Germinal center (tissue), 1 donor: ENCODE measurements at places on chromosomes 16 and 17.

DNA sequence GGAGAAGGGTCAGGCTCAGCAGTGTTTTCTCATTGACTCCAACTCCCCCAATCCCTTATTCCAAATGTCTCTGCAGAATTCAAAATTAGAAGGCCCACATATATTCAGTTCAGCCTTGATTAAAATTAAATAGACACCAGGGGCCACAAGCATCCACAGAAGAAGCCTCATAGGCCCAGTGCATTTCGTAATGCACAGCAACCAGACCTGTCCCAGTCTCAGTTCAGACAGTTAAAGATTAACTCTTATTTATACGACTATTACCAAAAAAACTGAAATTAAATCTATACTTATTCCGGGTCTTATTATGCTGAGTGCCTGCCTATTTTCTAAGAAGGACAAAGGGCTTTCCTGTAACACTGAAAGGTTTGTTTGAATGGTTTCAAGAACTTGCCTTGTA is 41.8 kb upstream of the GSG1L start:
- DNase-seq = no peak

- no peak for DNase-seq
Observed at GRCh38 chr17:60525328-60525684, 736 bp downstream of the APPBP2 start.

- DNase-seq = no peak
Observed at GRCh38 chr16:11024333-11025053, 80.1 kb downstream of the CLEC16A start.

GRCh38 chr16:2497116-2497630 is 16.6 kb upstream of the ATP6V0C start:
- DNase-seq = no peak

- DNase-seq = no peak
Observed at GRCh38 chr17:74527756-74528155, 3.5 kb downstream of the CD300LB start.

- peak; percentile 59 for DNase-seq
Observed at GRCh38 chr17:57009737-57010445, 32.0 kb downstream of the SCPEP1 start.

GRCh38 chr16:87762620-87763019 is 3.2 kb downstream of the KLHDC4 start:
- DNase-seq = no peak

DNA sequence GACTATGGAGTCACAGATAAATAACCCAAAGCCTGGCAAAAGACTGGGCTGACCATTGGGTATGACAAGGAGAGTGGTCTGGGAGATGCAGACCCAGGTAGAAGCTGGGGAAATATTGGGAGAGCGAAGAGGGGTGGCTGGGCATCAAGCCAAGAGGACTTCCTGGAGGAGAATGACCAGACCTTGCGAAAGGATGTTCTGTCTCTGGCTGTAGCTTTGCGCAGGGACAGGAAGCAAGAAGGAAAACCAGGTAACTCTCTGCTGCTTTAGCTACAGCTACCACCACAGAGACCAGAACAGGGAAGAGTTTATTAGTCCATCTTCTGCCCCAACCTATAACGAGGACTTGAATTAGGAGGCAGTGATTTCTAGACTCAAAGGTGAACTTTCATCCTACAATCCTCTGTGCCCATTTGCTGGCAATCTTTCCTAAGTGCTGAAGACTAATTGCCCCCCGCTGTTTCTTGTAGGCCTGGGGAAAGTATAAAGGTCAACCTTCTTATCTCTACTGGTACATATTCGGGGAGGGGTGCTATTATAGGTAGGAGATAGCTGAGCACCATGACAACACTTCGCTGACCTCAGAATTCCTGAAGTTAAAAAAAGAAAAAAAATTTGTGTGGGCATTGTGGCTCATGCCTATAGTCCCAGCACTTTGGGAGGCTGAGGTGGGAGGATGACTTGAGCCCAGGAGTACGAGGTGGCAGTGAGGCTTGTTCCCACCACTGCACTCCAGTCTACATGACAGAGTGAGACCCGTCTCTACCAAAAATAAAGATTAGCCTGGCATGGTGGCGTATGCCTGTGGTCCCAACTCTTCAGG is 19.1 kb upstream of the KIFC3 start:
- DNase-seq = no peak

DNA sequence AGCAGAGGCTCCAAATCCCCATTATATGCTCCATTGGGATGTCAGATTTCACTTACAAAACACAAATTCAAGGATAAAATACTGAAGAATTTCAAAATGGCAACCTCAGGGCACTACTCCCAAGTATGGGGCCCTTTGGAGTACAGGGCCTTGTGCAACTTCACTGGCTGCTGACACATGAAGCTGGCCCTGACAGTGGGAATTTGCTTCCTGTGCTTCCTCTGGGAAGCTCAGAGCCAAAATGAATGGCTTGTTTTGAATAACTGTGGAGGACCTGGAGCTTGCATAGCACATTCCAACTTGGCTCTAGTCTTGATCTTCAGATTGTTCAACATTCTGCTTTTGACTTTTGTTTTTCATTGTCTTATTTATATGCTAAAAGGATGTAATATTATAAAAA is 52.3 kb upstream of the HNF1B start:
- DNase-seq = no peak

- no peak for DNase-seq
Observed at GRCh38 chr17:76556765-76557367, 17.0 kb downstream of the PRCD start.

- DNase-seq = no peak
Observed at GRCh38 chr16:27437946-27438345, 36.0 kb downstream of the IL21R start.

GRCh38 chr16:69928856-69929400 is 22.2 kb upstream of the CLEC18A start:
- no peak for DNase-seq

DNA sequence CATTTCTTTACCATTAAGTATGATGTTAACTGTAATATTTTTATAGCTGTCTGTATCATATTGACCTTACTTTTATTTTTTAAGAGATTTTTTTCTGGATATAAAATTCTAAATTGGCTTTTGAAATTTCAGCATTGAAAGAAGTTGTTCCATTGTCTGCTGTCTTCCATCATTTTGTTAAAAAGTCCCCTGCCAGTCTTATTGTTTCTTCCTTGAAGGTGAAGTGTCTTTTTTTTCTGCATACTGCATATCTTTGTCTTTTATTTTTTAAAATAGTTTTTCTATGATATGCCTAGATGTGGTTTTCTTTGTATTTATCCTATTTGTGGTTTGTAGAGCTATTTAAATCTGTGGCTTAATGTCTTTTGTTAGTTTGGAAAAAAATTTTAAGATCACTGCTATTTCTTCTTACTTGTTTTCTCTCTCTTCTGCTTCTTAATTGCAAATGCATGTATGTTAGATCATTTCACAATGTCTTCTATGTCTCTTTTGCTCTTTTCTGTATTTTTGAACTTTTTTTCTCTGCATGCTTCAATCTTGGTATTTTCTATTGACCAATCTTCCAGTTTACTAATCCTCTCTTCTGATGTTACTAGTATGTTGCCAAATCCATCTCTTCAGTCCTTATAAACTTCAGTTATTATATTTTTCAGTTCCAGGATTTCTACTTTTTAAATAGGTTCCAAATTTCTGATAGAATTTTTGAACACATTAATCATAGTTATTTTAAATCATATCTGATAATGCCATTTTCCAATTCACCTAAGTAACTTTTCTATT is 20.2 kb downstream of the IL21R start:
- DNase-seq = no peak

DNA sequence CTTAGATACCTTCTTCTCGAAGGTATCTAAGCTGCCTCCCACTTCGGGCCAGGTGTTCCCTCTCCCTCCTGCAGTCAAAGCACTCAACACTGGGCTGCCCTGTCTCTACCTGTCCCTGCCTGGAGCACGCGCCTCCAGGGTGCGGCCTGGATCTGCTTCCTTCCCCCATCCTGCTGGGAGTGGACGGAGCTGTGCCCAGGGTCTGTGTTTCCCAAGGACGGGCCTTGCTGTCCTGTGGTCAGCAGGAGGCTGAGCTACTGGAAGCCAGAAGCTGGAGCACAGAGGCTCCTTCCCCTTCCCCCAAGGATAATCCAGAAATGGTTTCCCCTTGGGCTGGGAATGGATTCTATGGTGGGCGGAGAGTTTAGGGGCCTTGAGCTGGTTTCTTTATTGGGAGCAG is 16.7 kb downstream of the LLGL2 start:
- no peak for DNase-seq

GRCh38 chr16:81973737-81974136 is 37.5 kb downstream of the SDR42E1 start:
- DNase-seq = no peak

GRCh38 chr16:3021449-3022207 is 1.5 kb downstream of the TNFRSF12A start:
- DNase-seq = peak; percentile 82

GRCh38 chr17:44005527-44006271 is 1.3 kb downstream of the NAGS start:
- DNase-seq = peak; percentile 41

DNA sequence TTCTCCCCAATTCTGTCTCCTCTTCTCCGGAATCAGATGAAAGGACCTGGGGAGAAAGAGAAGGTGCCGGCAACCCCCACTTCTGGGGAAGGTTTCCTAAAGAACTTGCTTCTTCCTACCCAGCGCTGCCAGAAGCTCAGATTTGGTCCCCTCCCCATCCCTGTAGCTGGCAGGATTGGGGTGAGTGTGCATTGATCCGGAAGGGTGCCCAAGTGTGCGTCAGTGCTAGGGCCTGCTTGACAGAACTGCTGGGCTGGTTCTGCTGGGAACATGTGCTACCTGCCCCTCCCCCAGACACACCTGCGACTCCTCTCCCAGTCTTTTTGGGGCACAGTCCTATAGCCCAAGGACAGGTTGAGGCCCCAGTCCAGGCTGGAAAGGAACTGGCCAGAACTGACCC is 3.3 kb downstream of the ARL4D start:
- DNase-seq = no peak

GRCh38 chr16:88442727-88443576 is 10.1 kb upstream of the ZFPM1 start:
- peak; percentile 88 for DNase-seq

- no peak for DNase-seq
Observed at GRCh38 chr17:15451680-15452079, 15.7 kb downstream of the CDRT4 start.

GRCh38 chr16:87550495-87550961 is 51.8 kb upstream of the JPH3 start:
- DNase-seq = peak; percentile 71

DNA sequence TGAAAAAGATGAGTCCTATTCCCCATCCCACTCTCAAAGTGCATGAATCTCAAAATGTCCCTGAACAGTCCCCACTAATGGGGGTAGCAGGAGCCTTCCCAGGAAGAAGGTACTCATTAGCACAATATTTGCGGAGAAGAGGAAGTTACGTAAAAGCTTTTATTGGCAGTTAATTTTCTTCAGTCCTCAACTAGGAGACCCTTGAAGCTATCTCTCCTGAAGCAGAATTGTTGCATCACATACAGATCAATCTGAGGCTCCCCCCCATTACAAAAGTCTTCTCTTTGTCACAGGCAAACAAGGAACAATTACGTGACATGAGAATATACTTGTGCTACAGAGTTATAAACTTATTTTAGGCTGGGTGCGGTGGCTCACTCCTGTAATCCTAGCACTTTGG is 14.2 kb downstream of the SLFN12L start:
- no peak for DNase-seq

- no peak for DNase-seq
Observed at GRCh38 chr17:58414596-58414997, 2.7 kb downstream of the RNF43 start.

- no peak for DNase-seq
Observed at GRCh38 chr17:68601565-68602288, 560 bp upstream of the FAM20A start.

DNA sequence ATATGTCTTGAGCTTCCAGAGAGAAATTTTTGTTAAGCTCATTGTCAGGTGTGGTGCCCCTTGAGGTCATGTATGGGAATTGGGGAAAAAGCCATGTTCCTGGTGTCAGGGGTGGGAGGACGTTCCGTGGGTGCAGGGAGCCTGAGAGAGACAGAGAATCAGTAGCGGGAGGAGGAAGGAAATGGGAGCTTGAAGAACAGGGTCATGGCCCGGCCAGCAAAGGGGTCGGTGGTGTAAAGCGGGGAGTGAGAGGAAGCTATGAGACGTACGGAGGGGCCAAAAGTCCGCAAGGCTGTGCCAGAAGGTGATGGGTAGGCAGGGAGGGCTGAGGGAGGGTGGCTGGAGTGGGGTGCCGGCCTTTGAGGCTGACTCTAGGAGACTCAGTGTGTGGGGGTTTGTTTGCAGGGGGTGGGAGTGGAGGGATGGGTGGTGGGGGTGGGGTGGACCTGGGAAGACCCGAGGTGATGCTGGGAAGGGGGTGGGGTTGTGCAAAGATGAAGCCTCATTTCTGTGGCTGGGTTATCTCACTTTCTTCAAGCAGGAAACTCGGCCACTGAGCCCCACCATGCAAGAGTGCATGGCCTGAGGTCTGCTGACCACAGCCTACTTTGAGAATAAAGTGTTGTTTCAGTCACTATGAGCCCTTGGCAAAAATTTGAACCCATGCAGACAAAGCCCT is 63.6 kb downstream of the PLCG2 start:
- no peak for DNase-seq

DNA sequence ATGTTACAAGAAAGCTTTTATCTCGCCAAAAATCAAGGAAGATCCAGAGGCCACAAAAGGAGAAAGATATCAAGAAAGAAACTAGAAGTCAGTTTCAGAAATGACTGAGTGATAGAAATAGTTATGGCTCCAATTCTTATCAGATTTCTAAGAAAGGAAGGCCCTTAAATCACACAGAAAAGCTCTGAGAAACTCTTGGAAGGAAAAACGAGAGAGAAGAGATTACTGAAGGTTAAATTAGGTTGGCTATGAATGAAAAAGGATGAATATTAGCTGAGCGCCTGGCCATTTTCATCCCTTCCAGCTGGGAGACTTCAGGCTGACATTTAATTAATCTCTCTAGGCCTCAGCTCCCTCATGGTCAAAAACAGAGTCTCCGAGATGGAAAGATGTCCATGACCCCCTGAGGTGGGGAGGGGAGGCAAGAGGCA is 72.3 kb downstream of the CYTH1 start:
- DNase-seq = no peak

DNA sequence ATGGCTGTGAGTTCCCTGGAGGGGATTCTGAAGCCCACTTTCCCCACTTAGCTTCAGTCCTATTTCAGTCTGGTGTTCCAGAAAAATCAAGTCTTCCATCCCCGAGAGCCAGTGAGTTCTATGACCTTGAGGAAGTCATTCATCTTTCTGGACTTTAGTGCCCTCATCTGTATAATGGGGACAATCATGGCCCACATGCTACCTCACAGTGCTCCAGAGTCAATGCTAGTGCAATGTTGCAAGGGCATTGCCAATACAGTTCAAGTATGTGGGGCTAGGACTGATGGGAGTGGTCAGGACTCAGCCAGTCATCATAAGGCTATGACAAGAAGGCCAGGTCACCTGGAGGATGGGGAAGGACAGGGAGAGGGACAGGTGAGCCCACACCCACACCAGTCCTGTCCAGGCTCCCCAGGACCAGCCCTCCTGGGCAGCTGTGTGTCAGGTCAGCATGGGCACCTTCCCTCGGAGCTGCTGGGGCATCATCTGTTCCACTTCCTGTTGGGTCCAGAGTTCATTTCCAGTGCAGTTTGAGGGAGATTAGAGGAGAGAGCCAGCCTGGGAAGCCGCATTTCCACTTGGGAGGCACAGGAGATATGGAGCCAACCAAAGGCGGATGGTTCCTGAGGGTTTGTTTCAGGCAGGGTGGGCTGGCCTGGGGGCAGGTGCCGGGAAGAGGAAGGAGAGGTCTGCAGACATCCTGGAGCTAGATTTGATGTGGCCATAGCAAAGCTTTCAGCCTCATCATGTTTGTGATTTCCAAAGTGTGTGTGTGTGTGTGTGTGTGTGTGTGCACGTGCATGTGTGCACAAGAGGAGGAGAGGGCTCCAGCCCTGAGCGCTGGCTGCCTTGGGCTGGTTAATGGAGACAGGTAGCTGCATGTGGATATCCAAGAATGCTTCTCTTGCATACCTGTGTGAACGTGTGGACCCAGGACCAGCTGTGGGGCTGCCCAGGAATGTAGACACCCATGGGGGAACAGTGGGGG is 3.9 kb upstream of the WNT9B start:
- DNase-seq = no peak
